Glutamatergic neuron (in vitro differentiated cells): ENCODE measurements at places on chromosomes 16 and 17.

DNA sequence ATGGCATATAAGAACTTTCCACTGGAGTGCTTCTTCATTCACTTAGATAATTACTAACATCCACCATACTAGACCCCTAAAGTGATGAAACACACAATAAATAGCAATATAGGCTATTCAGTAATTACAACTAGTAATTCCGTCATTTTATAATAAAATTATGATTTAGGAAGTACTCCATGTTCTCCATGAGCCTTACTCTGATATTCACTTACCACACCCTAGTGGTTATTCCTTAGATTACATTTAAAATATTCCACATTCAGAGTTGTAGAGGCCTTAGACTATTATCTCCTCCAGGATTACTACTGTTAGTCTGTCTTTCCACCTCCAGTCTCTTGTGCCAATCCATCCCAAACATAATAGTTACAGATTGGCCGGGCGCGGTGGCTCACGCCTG lies 62.4 kb downstream of the STH start:
- no peak for DNase-seq

GRCh38 chr17:77118251-77118928 lies 22.4 kb upstream of the SEC14L1 start:
- DNase-seq: peak; percentile 23

DNA sequence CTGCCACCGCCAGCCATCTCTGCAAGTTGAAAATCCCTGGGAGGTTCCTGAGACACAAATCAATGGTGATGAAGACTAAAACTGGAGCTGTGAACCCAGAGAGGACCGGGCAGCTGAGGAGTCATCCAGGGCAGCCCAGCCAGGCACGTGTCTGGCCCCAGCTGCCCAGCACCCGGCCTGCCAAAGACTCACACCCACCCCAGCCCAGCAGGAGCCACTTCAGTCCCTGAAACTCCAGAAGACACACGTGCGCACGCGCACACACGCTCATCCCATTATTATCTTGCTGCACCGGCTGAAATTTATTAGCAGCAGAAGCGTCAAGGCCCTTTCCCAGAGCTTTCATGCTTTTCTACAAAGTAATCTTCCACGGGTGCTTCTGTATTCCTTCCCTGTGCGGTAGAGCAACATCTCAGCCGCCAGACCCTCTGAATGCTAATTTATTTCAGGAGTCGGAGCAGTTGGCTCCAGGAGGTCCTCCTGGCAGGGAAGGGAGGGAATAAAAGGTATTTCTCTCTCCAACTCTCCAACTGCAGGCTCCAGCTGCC lies 59.8 kb upstream of the RBFOX3 start:
- peak; percentile 38 for DNase-seq

GRCh38 chr17:8359769-8360168 lies 16.7 kb downstream of the KRABD2 start:
- no peak for DNase-seq

DNA sequence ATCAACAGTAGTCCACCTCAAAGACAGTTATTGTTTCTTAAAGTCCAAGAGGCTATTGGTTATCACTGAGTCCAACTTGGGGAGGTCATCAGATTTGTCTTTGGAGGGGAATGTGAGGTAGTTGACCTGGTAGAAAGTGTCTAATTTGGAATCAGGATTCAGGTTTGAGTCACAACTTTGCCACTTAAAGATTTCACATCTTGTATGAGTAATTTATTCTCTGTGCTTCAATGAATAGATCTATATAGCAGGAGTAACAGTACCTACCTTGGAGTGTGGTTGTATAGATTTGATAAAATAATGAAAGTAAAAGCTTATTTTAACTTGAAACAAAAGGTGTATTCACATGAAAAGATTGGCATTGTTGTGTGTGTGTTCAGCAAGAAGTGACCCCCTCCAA lies 119.3 kb upstream of the TBX2 start:
- DNase-seq: no peak

GRCh38 chr16:47873434-47873833 lies 282.4 kb downstream of the ABCC12 start:
- no peak for DNase-seq

DNA sequence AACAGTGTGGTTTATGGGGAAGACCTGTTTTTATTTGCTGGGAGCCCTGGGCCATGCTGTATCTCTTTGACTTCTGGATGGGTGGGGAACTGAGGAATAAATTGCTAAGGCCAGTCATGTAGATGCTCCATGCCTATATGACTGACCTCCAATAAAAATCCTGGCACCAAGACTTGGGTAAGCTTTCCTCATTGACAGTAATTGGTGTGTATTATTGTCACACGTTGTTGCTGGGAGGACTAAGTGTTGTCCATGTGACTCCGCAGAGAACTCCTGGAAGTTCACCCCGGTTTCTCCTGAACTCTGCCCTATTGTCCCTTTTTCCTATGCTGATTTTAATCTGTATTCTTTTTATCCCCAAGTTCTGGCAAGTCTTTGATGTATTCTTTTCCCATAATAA lies 33.4 kb upstream of the USP22 start:
- no peak for DNase-seq

GRCh38 chr17:41967921-41968578 lies 1.5 kb downstream of the CNP start:
- DNase-seq: no peak

DNA sequence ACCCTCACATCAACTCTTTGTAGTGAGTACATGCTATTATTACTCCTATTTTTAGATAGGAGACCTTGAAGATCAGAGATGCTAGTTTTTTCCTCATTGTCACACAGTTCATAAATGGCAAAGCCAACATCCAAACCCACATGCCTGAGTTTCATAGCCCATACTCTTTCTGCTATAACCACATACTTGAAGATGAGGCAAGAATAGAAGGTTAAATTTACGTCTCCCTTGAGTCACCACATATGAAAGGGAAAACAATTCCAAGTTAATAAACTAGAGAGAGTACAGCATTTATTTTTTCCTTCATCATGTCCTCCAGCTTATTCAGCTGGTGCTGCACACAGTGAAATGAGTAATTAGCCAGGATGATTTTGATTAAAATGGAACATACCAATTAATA lies 23.7 kb downstream of the NUDT7 start:
- no peak for DNase-seq

GRCh38 chr17:17127730-17128291 lies 78.3 kb downstream of the PLD6 start:
- DNase-seq: no peak

- no peak for DNase-seq
Measured at GRCh38 chr16:14011846-14012245, 59.3 kb upstream of the MRTFB start.

- DNase-seq: no peak
Measured at GRCh38 chr17:48441231-48441711, 11.3 kb upstream of the SKAP1 start.

DNA sequence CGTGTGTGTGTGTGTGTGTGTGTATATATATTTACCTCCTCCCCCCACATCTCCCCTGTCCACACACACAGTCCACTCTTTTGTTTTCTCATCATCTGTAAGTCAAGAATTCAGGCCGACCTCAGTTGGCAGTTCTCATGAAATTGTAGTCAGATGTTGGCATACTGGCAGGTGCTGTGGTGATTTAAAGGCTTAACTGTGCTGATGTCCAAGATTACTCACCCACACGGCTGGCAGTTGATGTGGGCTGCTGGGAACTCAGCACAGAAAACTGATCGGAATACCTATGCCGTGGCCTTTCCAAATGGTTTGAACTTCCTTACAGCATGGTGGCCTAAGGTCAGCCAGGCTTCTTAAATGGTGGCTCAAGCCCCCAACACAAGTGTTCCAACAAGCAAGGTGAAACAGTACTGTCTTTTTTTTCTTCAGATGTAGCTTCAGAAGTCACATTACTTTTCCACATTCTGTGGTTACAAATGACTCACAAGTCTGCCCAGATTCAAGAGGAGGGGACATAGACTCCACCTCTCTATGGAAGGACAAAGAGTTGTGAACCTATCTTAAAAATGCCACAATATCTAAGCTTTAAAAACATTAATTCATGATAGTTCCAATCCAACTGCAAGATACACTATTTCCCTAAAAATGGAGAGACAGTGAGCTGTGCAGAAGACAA lies 198.5 kb upstream of the HS3ST4 start:
- no peak for DNase-seq

DNA sequence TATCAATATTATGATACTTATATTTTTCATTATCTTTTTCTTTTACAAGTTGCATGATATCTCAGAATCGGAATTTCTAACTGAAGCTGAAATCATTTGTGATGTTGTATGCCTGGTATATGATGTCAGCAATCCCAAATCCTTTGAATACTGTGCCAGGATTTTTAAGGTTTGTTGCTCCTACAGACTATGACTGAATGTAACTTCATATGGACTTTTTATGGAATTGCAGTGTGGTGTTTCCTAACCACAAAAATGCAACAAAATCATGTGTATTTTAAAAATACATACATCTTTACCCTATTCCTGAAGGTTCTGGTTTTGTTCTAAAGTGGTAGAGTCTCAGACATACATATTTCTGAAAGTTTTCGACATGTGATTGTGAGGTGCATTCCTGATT lies 58.8 kb upstream of the RHBDL3 start:
- no peak for DNase-seq

GRCh38 chr16:83803811-83804210 lies 4.0 kb upstream of the HSBP1 start:
- DNase-seq: no peak

GRCh38 chr16:74896389-74897370 lies 88.2 kb downstream of the WDR59 start:
- DNase-seq: no peak

GRCh38 chr17:38922538-38923297 lies 2.7 kb upstream of the LASP1NB start:
- DNase-seq: no peak

DNA sequence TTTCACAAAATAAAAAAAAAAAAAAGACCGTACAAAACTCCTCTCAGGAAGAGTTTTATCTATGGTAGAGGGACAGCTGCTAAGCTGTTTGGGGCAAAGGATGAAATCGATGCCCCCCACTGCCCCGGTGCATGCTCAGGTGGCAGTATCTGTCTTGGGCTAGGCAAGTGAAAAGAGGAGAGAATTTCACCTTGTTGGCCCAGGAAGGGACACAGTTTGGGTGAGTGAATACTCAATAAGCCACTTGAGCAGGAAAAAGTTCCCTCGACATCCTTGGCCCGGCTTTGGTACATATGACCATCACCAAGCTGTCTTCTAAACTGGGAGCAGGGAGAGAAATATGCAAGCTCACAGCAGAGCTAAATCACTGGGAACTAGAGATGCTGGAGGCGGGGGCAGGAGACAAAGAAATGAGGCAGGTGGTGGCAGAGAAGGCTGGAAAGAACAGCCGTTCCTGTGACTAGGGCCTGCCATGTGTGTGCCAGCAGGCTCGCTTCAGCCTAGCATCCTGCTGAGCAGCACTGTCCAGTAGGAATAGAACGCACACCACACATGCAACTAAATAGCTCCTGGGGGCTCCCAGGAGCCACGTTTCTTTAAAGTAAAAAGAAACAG lies 8.2 kb upstream of the EIF1 start:
- peak; percentile 73 for DNase-seq

DNA sequence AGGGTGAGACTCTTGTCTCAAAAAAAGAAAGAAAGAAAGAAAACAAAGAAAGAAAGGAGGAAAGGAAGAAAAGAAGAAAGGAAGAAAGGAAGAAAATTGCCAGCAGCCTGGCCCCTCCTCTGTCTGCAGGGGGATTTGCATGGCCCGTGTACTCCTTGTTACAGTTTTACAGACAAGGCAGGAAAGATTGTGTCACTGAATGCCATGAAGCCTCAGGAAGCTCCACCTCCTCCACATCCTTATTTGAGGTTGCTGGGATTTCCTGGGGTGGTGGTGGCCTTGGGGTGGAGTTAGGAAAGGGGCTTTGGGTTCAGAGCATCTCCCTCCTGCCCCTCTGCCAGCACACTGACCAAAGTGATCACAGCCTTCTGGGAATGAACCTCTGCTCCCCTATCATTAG lies 23.6 kb downstream of the CFAP20 start:
- DNase-seq: no peak

DNA sequence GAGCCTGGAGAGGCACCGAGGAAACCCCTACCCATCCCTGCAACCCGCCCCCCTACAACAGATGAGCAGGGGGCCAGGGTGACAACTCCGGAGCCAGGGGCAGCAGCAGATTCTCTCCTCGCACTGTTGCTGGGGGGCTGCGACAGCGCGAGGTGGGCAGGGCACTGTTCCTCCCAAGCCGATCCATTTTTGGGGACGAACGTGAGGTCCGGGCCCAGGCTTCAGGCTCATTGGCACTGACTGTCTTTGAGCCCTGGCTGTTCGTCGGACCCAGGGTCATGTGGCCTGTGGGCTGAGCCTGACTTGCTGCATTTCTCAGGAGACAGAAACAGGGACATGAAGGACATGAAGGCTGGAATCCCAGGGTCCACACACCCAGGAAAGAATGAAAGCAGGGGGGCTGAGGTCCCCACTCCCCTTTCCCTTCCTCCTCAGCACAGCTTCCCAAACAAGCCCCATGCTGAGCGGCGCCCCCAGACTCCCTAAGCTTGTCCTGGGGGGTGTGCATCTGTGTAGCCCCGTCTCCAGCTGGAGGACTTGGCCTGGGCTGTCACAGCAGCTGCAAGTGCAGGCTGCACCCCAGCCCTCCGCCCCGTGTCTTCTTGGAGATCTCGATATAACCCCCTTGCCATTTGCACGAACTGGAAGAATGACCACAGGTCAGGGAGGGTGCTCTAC lies 18.7 kb downstream of the CEP295NL start:
- no peak for DNase-seq

DNA sequence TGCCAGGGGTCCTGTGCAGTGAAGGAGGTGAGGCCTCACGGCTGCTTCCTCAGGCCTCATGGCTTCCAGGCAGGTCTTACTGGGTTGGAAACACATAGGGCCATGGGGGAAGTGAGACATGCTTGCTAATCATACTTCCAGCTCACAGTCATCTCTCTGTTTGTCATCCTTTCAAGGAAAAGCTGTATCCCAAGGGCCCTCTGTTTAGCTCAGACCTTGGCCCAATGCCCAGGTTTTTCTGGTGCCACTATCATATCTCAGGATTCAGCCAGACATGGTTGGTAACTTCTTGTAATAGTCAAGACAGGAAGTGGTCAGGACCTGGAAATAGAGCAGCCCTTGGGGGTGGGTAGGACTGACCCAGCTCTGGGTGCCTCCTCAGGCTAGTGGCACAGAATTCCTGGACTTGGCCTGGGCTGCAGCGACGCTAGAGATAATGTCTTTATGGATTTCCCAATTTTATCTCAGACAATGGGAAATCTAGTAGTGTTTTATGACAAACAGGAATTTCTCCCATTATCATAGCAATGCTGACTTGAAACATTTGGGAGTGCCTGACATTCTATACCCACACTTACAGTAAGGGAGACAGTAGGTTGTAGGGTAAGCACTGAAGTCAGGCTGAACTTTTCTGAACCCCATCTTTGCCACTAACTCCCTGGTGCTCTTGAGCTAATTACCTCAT lies 13.5 kb upstream of the ITGB3 start:
- no peak for DNase-seq

DNA sequence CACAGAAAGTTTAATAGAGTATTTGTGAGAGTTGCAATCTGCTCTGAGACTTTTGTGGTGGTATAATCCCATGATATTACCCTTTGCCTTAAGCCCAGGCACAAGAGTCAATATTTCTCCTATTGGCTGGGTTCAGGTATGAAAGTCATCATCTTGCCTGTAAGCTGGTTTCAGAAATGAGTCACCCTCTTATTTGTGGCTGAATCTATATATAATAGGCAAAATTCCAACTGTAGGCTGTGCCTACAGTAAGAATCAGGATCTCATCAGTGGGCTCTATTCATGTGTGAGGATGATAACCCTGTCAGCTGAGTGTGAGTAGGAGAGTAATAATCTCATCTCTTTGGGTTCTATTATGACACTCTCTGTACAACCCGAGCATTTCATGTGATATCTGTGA lies 2103.1 kb downstream of the TP53TG3F start:
- DNase-seq: no peak

- peak; percentile 47 for DNase-seq
Measured at GRCh38 chr17:10907370-10907769, 69.5 kb upstream of the PIRT start.

- DNase-seq: no peak
Measured at GRCh38 chr16:79310710-79311109, 289.8 kb downstream of the MAF start.
